Stimulated activated CD8-positive, alpha-beta memory T cell treated with anti-CD3 and anti-CD28 coated beads, Interleukin-15, amount 100 ng/mL, for 1 hour (primary cell): ENCODE measurements at places on chromosomes 2 and 18.

- no peak for DNase-seq
Observed at GRCh38 chr2:125479143-125479636, 1176.8 kb upstream of the GYPC start.

DNA sequence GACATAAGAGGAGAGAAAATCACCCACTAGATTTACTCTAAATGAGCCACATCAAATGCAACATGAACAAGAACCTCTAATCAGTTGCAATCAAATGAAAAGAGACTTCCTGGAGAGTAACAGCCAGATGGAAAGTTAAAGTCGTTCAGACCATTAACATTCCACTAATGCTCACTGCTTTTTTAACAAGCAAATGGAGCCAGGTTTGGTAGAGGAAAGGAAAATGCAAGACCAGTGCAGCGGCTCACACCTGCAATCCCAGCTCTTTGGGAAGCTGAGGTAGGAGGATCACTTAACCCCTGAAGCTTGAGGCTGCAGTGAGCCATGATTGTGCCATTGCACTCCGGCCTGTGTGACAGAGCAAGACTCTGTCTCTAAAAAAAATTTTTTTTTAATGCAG is 48.5 kb downstream of the CACNB4 start:
- DNase-seq = no peak

GRCh38 chr2:181904022-181904632 is 12.6 kb downstream of the ITPRID2 start:
- no peak for DNase-seq

- DNase-seq = no peak
Observed at GRCh38 chr2:103986001-103986400, 867.9 kb upstream of the POU3F3 start.

DNA sequence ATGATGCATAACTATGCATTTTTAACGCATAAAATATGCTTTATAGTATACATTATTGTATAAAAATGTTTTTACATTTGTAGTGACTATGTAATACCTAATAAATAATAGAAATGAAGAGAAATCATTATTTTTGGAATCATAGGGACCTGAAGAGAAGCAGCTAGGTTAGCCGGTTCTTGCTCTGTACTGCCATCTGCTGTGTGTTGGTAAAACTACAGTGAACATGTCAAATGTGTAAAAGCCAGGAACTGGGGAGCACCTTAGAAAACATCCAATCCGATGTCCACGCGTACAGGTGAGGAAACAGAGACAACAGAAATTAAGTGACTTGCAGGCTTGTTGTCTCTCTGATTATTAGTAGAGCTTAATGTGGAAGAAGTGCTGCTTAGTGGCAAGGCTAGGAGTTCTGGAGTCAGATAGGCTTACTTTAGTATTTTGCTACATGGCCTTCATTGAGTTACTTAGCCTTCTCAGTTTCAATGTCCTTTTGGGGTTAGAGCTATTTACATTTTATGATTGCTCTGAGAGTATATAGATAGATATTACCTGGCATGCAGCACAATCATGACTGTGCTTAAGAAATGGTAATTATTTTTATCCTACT is 386.5 kb downstream of the DLGAP1 start:
- no peak for DNase-seq

- DNase-seq = no peak
Observed at GRCh38 chr2:36544638-36545338, 53.2 kb downstream of the FEZ2 start.

GRCh38 chr18:32289483-32290075 is 99.7 kb downstream of the MEP1B start:
- DNase-seq = no peak

DNA sequence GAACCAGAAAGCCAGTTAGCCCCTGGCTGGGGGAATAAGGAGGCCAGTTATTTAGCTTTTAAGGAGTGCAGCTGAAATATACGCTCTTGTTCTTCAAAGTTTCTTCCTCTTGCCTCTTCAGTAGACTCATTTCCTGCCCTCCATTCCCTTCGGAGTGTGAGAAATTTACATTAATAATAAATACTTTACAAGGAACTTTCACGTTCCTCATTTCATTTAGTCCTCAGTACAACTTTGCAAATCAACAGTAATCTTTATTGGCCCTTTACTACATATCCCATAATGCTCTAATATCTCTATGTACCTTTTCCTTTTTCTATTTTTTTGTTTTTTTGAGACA is 15.6 kb downstream of the PLCD4 start:
- DNase-seq = no peak

DNA sequence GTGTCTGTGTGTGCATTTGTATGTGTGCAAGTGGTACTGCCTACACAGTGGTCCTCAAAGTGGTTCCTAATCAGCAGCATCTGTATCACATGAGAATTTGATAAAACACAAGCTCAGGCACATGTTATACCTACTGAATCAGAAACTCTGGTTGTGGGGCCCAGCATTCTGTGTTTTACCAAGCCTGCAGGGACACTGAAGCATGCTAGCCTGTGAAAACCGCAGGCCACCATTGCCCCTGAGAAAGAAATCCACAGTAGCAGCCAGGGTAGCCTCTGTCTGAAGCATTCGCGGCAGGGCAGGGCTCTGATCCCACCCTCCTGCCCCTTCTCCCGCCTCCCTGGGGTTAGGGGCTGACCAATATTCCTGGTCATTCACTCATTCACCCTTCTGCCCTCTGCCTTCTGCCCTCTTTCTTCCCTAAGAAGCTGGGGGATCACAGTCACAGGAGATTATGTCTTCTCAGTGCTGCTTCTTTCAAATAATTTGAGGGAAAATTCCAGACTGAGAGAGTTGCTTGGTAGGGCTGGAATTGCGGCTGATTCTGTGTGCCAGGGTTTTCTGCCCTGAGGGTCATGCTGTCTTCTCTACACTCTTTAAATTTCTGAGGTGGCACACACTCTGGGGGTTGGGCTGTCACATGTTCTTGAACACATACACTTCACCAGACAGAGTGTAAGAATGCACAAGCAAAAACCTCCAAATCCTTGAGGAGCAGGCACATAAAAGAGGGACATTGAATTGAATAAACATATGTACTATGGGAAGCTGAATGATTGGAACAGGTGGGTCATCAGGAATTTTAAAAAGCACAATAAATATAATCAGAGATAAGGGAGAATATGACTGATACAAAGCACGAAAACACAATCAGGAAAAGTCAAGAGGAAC is 126.6 kb upstream of the SEC11C start:
- no peak for DNase-seq

DNA sequence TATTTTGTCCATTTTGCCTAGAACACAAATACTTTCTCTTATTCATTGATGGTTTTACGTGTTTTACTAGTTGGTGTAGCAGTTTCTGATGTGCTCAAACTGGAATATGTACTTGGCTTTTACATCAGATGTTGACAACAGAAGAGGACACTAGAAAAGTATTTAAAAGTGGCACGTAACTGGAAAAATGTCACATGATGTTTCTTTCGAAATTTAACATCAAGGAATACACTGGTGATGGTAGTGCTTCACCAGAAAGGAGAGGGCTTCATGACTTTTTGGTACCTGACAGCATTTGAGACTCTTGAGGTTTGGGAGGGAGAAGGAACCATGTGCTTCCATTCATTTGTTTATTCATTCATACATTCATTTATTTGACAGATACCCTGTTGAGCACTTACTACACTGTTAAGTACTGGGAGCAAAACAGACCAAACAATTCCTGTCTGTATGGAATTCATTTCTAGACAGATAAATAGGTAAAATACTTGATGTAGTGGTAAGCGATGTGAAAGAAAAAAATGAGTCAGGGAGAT is 1.5 kb downstream of the GIGYF2 start:
- DNase-seq = no peak

DNA sequence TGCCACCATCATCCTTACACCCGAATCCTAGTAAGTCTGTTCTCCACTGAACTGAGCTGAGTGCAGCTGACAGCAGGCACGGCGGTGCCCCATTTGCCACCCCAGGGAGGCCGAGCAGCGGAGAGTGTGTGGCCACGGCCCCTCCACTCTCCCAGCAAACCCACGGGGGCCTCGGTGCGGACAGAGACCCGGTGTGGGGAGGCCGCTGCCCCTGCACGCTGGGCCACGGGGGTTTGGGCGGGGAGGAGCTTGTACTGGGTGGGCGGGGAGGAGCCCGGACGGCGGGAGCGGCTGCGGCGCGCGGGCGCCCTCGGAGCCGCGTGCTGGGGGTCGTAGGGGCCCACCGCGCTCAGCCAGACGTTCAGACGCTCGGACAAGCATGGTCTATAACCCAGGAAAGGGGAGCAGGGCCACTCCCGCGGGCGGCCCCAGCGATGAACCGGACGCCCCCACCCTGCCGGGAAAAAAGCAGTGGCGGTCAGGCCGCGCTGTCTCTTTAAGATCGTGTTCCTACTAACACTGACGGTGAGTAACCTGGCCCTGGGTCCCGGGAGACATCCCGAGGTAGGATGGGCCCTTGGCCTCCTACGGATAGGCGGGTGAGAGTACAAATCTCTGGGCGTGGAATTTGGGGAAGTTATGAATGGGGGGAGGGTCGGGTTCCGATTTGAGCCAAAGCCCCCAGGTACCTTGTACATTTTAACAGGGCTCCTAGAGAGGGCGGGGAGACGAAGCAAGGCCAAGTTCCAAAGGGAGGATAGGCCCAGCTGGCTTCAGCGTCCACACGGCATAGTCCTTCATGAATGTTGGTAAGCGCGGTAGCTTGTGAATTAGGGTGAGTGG is at the start of gene ITPRIPL1:
ITPRIPL1 (plus strand) TSS at position 277 of the 843 bp plus-strand sequence; CDS start at position 800, 523 bp downstream.
- no peak for DNase-seq

GRCh38 chr2:12286347-12286746 is 430.4 kb upstream of the TRIB2 start:
- DNase-seq = no peak

- no peak for DNase-seq
Observed at GRCh38 chr2:42848726-42849290, 56.4 kb upstream of the HAAO start.

- DNase-seq = no peak
Observed at GRCh38 chr2:150473767-150474166, 13.7 kb downstream of the RND3 start.

DNA sequence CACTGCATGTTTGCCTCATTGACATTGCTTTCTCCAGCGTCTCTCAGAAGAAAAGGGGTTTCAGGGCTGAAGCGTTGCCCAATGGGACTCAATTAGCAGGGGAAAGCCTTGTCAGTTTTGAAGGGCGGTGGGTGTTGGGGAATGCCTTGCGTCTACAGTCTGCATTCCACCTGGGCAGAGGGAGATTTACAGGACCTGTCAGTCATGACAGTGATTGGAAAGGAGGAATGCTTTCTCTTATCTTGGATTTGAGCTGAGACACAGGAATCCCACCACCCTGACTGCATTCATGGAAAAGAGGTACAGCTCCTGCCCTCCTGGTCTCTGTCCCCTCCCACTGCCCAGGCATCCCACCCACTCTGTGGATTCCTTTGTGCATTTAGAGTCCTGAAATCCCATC is 123.9 kb downstream of the ACKR3 start:
- DNase-seq = no peak

GRCh38 chr2:160306985-160307384 is 106.9 kb upstream of the ITGB6 start:
- DNase-seq = no peak

- no peak for DNase-seq
Observed at GRCh38 chr2:124524155-124524915, 499.2 kb downstream of the CNTNAP5 start.

DNA sequence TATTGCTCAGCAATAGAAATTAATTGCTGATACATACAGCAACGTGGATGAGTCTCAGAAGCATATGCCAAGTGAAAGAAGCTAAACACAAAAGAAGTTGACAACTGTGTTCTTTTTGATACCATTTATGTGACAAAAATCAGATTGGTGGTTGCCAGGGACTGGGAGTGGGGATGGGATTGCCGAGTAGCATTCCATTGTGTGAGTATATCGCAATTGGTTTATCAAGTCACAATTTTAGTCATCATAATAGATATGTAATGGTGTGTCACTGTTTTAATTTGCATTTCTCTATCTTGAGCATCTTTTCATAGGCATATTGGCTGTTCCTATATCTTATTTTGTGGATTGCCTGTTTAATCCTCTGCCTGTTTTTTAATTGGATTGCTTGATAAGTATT is 20.9 kb downstream of the STRADB start:
- no peak for DNase-seq

DNA sequence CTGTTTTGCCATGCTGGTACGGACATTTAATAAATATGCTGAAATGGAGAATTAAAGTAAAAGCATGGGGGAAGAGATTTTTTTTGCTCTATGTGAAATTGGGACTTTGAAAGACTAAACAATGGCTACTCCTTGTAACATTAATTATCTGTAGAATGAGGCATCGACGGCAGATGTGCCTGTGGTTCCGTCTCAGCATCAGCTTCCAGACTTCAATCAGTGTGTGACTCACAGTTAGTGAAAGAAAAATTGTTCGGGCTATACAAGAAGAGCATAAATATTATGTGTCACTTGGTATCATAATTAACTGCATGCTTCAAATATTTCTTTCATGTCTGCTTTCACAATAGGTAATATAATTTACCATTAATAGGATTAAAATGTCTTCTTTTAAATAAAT is 117.0 kb upstream of the SMIM21 start:
- DNase-seq = no peak

GRCh38 chr2:194621945-194622344 is 1035.1 kb upstream of the SLC39A10 start:
- DNase-seq = no peak

- DNase-seq = no peak
Observed at GRCh38 chr18:10604182-10604581, 78.4 kb downstream of the NAPG start.

- DNase-seq = no peak
Observed at GRCh38 chr2:88669482-88670214, 21.8 kb upstream of the RPIA start.

- no peak for DNase-seq
Observed at GRCh38 chr2:216789081-216789480, 70.8 kb downstream of the TNP1 start.

GRCh38 chr2:30949435-30949834 is 142.2 kb upstream of the CAPN13 start:
- no peak for DNase-seq

- DNase-seq = no peak
Observed at GRCh38 chr2:190646780-190647522, 1.9 kb upstream of the NAB1 start.

- DNase-seq = no peak
Observed at GRCh38 chr18:48592540-48593171, 53.8 kb downstream of the CTIF start.

GRCh38 chr2:68605939-68606338 is 37.4 kb upstream of the PROKR1 start:
- DNase-seq = no peak

GRCh38 chr2:45001869-45002385 is 7.3 kb downstream of the SIX2 start:
- DNase-seq = no peak

DNA sequence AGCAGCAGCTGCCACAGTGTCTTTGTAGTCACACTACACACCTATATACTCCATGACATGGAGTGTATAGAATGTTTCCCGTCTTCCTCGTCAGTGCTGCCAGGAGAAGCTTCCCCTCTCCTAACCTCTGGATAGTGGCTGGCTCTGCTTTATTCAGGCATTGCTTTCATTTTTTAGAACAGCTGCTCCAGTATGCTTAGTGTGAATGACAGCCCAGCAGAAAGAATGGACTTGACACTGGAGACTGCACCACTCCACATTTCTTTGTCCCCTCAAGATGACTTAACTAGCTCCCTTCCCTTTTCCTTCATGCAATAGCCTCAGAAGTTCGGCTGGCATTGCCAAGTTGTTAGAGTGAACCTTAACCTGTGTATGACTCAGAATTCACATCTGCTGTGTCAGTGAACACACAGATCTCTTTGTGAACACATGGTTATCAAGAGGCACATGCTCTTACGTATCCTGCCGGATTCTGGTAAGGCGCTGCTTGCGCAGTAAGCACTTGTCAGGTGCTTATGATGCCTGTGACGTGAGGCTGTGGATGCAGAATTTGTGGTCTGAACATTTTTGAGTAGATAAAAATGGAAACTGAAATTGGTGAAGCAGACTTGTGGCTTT is 73.9 kb downstream of the NEDD4L start:
- no peak for DNase-seq

GRCh38 chr2:100691846-100692245 is 128.1 kb upstream of the NPAS2 start:
- no peak for DNase-seq
